ENCODE measurements at places on chromosomes 11 and 22.

DNA sequence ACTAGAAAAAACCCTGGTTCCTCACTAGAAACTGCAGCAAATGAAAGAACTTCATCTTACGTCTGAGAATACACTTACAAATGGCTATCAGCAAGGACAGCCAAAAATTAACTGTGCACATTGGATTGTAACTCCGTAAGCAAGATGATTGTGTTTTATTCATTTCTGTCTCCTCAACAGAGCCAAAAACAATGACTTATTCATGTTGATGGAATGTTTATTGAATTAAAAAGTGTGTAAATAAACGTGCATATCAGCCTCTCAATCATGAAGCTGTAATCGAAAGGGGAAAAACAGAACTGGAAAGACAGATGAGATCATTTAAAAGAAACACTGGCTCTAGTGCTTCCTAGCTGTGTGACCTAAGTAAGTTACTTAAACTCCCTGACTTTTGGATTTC is 307.5 kb upstream of the ZC3H12C start:
- no peak for DNase-seq

- no peak for DNase-seq
Observed at GRCh38 chr22:48805516-48805915, 1022.2 kb downstream of the BRD1 start.

DNA sequence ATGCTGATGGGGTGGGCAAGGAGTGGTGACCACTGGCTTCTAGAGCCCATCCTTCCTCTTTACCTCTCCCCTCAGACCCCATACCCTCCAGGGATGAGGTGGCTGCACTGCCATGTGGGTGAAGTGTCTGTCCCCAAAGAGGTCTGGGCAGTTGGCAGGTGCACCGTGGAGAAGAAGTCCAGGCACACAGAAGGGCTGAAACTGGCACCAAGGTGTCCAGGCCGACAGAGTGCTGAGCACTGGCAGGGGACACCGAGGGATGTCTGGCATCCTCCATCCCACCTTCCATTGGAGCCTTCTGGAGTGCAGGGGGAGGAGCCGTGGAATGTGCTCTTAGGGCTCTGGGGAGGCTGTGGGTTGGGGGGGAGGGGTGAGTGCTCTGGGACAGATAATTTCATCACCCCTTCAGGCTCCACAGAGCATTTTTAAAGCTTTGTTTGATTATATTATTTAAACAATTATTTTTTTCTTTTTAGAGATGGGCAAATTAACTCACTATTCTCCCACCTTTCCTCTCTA is 37.9 kb downstream of the PKNOX2 start:
- no peak for DNase-seq

DNA sequence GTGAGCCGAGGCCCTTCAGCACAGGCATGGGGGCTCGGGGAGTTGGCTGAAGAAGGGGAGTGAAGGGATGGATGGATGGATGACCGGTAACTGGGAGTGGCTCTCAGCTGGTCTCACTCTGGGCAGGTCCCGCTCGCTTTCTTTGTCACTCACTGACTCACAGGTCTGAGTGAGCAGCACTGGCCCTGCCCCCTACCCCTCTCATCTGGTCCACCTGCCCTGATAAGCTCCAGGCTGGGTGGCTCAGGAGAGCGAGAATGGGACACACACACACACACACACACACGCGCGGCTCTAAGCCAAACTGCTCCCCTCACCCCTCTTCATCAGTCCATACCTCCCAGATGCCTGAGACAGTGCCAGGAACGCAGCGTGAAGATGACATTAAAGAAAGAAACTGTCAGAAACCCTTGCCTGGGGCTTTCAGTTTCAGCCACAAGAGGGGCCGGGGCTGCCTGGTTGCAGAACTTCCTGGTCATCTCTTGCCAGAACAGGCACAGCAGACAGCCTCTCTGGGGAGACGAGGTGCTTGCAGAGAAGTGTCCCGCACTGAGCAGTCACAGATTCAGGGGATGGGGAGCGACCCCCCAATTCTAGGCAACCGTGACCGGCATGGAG is 16.5 kb upstream of the SHISAL1 start:
- DNase-seq = no peak

DNA sequence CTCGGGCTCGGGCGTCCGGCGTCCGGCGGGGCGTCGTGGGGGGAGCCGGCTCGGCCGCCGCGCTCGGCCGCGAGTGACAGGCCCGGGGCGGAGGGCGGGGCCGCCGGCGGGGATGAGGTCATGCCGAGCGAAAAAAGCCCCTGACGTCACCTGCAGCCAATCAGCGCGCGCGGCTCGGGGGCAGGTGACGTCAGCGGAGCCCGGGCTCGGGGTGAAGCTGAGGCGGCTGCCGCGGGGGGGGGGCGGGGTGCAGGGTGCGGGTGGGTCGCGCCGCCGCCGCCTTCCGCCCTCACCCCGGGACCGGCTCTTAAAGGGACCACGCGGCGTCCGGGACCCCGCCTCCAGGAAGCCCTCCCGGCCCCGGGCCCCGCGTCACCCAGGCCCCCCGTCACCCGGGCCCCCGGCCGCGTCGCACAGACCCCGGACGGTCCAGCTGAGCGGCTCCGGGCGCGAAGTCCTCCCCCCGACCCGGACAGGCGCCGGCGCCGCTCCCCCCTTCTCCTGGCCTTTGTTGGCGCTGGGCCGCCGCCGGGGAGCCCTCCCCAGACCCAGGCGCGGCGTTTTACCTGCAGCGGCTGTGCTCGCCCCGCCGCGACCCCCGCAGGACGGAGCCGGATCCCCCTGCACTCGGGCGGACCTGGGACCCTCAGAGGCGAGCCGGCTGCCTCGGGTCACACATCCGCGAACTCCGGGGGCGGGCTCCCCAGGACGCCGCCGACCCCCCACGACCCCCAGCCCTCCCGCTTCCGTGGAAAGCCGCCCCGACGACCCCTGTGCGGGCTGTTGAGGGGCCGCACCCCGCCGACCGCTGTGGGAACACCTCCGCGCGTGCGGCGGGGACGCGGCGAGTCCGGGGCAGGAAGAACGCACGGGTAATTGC is at the start of gene DUSP8:
DUSP8 (minus strand) TSS at position 75 of the 880 bp plus-strand sequence. CDS start 6,445 bp downstream, outside the sequence.
- DNase-seq = peak; percentile 84

- DNase-seq = no peak
Observed at GRCh38 chr11:37747121-37747520, 1149.1 kb upstream of the RAG2 start.

DNA sequence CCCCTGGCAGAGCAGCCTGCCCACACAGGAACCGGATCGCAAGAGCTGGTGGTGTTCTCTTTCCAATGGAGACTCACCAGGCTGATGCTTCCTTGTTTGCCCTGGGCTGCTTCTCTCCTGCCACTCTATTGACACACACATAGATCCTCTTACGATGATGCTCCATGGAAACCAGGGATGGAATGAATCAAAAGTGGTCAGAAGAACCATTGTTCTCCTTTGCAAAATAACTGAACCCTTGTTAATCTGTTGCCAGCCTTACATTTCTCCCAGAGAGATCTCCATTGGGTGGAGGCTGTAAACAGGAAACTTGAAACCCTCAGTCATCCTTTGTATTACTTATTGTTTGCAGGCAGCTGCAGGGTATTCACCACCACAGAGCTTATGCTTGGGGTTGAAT is 24.6 kb upstream of the LDLRAD3 start:
- no peak for DNase-seq

DNA sequence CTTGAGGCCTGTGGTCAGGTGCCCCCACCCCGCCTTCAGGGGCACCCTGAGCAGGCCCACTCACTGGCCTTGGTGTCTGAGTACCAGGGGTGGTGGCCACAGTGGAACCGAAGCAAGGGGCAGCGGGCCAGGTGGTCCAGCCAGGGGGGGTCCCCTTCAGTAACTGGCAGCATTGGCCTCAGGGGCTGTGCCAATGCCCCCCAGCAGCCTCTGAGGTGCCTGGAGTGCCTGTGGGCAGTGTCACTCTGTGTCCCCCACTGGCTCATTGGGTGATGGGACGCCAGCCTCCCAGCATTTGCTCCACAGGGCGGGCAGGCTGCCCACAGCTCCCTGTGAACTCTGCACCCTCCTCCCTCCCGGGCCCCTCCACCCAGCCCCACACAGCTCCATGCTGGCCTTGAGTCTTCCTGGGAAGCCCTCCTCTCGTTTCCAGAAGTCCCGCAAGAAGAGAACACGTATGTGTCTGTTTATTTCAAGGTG is 29.5 kb upstream of the CARS1 start:
- DNase-seq = no peak

DNA sequence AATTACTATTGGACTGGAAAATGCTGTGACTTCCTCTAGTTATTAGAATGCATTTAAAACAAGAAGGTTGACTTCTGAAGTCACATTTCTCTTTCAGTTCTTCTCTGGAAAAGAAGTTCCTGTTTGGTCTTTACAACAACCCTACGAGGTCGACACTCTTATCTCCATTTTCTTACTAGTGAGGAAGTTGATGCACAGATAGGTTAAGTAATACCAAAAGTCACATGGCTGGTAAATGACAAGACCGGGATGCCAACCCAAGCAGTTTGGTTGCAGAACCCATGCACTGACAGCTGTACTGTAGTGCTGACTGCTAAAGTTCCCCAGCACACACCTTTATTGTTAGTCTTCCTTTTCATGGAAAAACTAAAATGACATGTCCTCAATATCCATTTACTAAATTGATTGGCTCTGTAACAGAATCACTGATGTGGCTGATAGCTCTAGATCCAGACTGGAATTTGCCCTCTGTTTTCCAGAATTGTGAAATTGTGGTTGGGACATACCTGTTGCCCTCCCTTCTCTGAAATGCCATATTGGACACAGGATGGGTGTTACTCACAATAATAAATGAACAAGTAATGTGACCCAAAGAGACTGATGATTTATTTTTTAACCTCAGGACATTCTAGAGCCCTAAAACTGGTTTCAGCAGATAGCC is 9.4 kb upstream of the TECTA start:
- DNase-seq = no peak

DNA sequence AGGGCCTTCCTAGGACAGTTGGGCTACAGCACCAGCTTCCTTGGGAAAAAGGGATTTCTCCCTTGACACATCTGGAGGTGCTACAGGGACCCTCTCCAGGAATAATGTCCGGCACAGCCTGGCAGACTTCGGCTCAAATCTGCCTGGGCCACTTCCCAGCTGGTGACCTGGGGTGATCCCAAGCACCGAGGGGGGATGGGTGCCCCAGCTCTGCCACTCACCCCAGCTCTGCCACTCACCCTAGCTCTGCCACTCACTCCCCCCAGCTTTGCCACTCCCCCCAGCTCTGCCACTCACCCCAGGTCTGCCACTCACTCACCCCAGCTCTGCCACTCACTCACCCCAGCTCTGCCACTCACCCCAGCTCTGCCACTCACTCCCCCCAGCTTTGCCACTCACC is 9.9 kb downstream of the OSBPL5 start:
- no peak for DNase-seq

- no peak for DNase-seq
Observed at GRCh38 chr11:94028436-94028835, 7.3 kb downstream of the HEPHL1 start.

GRCh38 chr11:67366961-67367760 is 6.2 kb downstream of the CLCF1 start:
- DNase-seq = no peak

DNA sequence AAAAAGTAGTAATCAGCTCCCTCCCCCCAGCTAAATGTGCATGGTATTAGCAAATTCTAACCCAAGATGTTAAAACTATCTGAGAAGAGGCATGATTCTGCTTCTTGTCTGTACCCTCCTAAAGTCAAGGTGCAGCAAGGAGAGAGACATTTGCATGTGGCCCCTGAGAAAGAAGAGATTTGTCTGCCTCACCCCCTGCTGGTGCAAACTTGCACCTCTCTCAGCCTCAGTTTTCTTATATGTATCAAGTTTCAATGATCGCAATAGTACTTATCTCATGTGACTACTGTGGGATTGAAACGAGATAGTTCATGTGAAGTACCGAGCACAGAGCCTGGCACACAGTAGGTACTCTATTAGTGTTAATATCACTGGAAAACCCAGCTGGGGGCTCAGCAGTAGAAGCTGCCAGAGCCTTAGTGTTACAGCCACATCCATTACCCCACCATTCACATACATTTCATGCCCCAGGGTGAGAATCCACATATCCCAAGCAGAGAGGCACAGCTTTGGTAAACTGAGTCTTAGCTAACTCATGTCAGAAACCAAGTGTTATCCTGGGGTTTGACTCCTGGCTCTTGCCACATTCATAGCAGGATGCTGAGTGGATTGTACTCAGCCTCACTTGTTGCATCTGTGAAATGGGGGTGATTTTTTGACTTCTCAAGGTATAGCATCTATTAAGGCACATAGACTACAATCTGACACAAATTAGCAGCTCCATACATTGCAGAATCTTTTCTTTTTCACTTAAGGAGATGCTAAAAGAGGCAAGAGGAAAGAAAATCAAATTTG is 24.9 kb downstream of the CD44 start:
- no peak for DNase-seq

- no peak for DNase-seq
Observed at GRCh38 chr11:68076371-68077042, 37.7 kb downstream of the TCIRG1 start.

DNA sequence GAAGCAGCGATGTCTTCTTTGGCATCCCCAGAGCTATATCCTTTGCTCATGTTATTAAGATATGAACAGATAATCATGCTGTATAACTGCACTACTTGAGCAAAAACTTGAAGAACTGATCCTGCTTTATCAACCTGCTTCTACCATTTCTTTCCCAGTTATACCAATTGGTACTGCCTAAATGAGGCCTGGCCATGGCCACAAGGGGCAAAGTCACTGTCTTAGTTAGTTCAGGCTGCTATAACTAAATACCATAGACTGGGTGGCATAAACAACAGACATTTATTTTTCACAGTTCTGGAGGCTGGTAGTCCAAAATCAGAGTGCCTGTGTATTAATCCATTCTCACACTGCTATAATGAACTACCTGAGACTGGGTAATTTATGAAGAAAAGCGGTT is 37.5 kb downstream of the DEUP1 start:
- DNase-seq = no peak

- DNase-seq = no peak
Observed at GRCh38 chr22:23751441-23751996, 607 bp upstream of the ZNF70 start.

GRCh38 chr11:92308366-92308765 is 83.7 kb downstream of the FAT3 start:
- DNase-seq = no peak

Measured in amygdala (tissue), 56 donors.